ENCODE measurements at places on chromosomes 12 and 14. TPM values are rescaled to one million over a fixed set of nuclear protein-coding genes. Genes with fewer than 3 reads are reported as not detected.

Gene RNASE4
- total RNA-seq: 38.9 TPM

Gene FAM222A
- total RNA-seq: 0.38 TPM

Gene ERP29
- 88.5 TPM for total RNA-seq

Gene ALG10
- total RNA-seq: 4.2 TPM

Gene TECPR2
- 16.5 TPM for total RNA-seq

Gene PRR4
- 0.28 TPM for total RNA-seq

Gene RNFT2
- total RNA-seq: 4.6 TPM

Gene TDRD9
- total RNA-seq: 2.5 TPM

Measured in regular cardiac myocyte (primary cell).